ENCODE measurements at places on chromosomes 13 and 19.
A peak's percentile ranks its signal among the peaks of the same experiment; 100 is the strongest.

DNA sequence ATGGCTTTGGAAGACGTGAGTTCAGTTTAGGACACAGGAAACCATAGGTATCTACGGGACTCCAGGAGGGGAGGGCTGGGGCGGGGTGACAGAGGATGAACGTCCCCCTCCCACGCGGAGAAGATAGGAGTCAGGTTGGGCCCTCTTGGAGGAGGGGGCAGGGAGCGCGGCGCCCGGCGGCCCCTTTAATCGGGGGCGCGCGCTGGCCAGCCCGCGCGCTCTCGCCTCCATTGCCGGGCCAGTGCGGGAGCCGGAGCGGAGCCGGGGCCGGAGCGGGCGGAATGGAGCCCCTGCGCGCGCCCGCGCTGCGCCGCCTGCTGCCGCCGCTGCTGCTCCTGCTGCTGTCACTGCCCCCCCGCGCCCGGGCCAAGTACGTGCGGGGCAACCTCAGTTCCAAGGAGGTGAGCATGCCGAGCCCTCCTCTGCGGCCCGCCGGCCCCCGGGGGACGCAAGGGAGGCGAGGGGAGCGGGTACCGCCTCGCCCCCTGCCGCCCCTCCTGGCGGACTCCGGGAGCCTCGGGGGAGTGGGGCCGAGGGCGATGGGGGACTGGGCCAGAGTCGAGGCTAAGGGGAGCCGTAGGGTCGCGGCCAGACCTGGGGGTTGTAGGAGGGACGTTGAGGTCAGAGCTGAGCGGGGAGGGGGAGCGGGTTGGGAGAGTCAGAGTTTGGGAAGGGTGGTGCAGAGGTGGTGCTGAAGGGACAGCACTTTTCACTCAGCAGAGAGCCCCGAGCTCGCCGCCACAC, at the start of gene TMEM145:
Gene TMEM145, plus strand, starts transcription at position 214 of the 744 bp plus-strand sequence. Its CDS starts 68 bp downstream, at position 282.
- peak; percentile 34 for DNase-seq

DNA sequence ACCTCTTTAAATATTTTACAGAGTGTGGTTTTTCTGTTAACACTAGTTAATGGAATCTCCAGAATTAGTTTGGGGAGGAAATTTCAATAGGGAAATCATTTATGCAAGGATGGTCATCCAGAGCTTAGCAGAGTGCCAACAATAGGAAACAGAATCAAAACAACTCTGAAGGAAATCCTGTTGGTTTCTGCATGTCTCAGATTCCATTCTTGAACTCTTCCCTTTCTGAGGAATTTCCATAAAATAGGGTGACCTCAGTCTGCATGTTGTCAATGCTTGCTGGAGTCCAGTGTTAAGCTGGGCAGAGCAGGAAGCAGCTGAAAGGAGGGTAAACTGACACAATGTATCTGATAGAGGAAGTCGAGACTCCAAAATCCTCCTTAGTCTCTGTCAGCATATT, 16.9 kb downstream of the CBY2 start:
- no peak for DNase-seq

GRCh38 chr19:51724543-51724942, 752 bp upstream of the HAS1 start:
- DNase-seq: no peak

GRCh38 chr13:51305271-51305967, 34.1 kb upstream of the SERPINE3 start:
- no peak for DNase-seq

DNA sequence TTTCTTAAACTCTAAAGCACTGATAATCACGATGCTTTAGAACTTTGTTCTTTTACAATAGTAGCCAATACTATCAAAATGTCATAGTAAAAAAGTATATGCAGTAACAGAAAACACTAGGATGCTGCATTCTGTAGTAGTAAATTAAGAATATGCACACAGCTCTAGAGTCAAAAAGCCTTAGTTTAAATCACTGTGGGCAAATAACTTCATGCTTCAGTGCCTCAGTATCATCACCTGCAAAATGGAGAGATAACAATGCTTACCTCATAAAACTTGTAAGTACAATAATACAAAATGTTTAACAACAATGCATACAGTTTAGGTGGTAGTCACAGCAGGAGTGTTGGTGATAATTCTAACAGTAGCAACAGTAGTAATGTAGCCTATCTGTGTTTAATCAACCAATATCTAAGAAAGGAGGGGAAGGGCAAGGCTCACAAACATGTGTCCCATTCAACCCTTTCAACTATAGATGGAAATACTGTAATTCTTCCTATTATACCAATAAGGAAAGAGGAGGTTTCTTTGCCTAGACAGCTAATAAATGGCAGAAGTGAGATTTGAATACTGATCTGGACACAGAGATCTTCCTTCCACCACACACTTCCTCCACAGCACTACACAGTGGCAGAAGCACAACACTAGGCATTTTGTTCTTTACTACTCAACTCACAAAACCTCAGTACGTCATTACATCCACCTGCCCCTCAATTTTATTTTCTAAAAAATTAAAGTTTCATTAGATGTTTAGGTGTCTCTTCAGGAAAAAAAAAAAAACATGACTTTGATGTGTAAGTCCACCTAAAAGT, 4.6 kb downstream of the RBM26 start:
- no peak for DNase-seq

GRCh38 chr19:39251846-39252245, 3.2 kb upstream of the IFNL4 start:
- DNase-seq: no peak

GRCh38 chr13:71524245-71524612, 342.8 kb downstream of the DACH1 start:
- DNase-seq: no peak

DNA sequence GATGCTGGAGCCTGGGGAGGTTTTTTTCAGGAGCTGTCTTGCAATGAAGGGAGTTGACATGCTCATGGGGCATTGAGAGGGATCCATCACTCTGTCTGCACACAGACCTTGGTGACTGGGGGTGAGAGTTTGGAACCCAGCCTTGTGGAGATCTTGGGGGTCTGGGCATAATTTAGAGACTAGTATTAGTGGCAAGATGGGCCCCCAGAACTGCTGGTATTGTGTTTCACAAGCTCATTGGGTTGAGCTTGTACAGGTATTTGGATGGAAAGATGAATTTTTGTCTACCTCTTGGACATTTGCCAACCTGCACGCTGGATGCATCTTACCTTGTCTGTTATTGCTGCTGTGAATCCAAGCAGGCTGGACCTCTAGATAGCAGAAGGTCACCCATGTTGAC, at the start of gene OR2Z1:
Gene OR2Z1, plus strand, starts transcription at position 301 of the 400 bp plus-strand sequence. CDS start 9,395 bp downstream, outside the sequence.
- no peak for DNase-seq

GRCh38 chr19:54183431-54183830, 5.9 kb downstream of the MBOAT7 start:
- no peak for DNase-seq

DNA sequence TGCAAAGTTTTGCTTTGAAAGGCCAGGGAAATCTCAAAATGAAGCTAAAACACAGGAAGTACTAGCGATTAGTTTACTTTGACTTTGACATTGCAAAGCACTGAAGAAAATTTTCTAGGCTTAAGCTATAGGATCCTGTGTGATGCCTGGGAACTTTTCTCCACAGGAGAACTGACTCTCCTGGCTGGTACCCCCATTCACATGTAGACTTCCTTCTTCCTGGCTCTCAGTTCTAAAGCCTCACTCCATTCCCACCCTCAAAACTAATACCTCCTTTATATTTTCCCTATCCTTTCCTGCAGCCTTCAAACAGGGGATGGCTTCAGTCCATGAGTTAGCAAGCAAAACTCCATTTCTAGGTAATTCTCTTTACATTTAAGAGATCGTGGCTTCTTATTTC, 189.5 kb downstream of the SLITRK1 start:
- no peak for DNase-seq

- DNase-seq: no peak
Measured at GRCh38 chr13:41127701-41128100, 4.9 kb downstream of the KBTBD6 start.

DNA sequence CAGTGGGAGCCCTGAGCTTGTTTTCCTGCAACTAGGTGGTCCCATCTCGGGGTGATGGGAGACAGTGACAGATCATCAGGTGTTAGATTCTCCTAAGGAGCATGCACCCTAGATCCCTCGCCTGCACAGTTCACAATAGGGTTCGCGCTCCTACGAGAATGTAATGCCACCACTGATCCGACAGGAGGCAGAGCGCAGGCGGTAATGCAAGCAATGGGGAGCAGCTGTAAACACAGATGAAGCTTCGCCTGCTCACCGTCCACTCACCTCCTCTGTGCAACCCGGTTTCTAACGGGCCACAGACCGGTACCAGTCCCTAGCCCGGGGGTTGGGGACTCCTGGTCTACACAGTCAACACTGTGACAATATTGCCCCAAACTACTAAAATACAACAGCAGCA, 38.8 kb downstream of the CARD8 start:
- no peak for DNase-seq

- no peak for DNase-seq
Measured at GRCh38 chr19:16161840-16162239, 11.5 kb downstream of the CIB3 start.

- DNase-seq: no peak
Measured at GRCh38 chr13:64413529-64413928, 2816.6 kb downstream of the PCDH9 start.

DNA sequence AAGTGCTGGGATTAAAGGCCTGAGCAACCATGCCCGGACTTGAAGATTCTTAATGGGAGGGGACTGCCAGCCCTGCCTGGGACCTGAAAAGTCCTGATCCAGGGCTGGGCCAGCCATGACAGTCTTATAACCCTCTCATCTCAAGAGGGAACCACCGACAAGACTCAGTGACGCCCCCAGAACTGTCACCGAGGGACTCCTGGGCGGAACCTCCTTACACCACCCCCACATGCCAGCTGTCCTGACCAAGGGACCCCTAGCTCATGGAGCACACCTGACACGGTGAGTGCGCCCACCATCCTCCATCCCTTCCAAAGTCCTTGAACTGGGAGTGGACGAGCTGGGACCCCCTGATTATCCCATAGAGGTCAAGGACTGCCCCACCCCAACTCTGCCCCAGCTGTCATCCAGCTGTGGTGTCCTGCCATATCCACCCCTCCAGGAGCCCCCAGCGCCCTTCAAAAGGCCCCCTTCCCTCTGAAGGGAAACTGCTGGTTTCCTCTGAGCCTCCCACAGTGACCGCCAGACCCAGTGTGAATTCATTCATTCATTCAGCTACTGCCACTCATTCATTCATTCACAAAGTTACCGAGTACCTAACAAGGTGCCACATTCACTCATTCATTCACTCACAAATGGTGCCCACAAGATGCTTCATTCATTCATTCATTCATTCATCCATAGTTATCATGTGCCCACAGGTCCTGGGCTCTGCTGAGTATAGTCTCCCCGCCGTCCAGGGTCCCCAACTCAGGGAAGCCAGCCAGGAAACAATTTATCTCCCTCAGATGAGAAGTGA, 3.7 kb downstream of the NDUFA11 start:
- no peak for DNase-seq

- DNase-seq: no peak
Measured at GRCh38 chr19:16098821-16099220, 12.9 kb upstream of the RAB8A start.

- DNase-seq: no peak
Measured at GRCh38 chr19:1556390-1557070, 11.6 kb downstream of the MEX3D start.

DNA sequence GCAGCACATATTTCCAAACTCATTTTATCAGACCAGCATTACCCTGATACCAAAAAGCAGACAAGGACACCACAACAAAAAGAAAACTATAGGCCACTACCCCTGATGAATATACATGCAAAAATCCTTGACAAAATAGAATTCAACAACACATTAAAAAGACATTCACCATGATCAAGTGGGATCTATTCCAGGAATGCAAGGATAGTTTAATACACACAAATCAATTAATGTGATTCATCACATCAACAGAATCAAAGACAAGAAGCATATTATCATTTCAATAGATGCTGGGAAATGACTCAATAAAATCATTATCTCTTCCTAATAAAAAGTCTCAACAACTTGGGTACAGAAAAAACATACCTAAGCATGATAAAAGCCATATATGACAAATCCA, 11.2 kb downstream of the ZNF347 start:
- DNase-seq: no peak

- DNase-seq: no peak
Measured at GRCh38 chr19:4583961-4584669, 24.6 kb upstream of the SEMA6B start.

GRCh38 chr13:28610996-28611395, 47.9 kb upstream of the POMP start:
- DNase-seq: no peak

- no peak for DNase-seq
Measured at GRCh38 chr13:46340011-46340410, 47.0 kb downstream of the RUBCNL start.

- no peak for DNase-seq
Measured at GRCh38 chr19:3137119-3137518, 1.3 kb downstream of the GNA15 start.

DNA sequence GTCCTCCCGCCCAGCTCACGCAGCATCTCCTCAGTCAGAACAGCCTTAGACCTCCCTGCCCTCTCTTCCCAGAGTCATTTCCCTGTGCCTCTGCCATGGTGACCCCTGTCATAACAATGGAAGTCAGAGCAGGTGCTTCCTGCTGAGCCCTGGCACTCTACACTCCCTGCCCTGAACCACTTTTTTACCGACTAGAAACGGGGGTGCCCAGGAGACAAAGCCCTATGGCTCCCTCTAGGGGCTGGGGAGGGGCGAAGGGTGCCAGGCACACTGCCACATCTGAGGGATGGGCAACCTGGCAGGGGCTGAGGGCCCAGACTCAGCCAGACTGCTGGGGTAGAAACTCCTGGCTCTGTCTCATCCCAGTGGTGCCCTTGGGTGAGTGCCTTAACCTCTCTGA, 16.4 kb downstream of the ZNF574 start:
- no peak for DNase-seq

DNA sequence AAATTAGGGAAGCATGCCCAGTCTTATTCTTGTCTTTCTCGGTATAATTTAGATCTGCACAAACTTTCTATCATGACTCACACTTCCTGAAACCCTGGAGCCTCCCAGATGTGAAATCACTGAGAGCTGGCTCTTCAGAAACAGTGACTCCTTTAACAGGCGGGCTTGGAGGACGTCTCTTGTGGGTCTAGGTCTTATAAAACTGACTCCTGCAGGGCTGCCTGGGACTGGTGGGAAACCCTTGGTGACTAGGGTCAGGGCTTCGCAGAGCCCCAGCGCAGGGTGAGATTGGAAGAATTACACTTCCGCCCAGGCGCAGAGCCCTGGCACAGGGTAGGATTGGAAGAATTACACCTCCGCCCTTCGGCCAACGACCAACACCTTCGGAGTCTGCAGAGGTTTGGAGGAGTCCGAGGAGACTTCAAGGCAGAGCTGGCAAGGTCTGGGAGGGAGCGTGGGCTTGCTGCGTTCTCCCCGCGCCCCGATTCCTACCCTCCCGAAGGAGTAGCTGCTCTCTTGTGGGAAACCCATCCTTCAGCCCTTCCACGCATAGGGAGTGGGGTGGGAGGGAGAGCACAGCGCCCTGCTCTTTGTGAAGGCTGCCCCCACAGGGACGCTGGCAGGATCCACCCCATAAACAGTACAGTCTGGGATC, 43.4 kb upstream of the MAP3K10 start:
- DNase-seq: no peak

- DNase-seq: no peak
Measured at GRCh38 chr19:13207846-13208671, 57.8 kb downstream of the IER2 start.

DNA sequence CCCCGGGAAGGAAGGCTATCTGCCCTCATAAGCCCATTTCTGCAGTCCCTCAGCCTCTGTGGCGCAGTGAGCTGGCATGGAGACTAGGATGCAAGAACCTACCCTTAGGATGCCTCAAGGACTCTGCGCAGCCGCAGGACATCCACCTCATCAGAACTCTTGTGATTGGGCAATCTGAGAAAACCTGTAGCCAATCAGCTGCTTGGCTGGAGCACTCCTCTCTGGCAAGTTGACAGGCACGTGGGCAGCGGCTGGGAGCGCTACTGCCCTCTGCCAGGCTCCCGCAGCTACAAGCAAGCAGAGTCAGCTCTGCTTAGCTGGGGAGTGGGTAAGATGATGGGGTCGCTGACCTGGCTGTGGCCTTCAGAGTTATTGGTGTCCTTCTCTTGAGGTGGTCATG, 1.5 kb upstream of the ECSIT start:
- peak; percentile 20 for DNase-seq

Measured in NCI-H748 treated with DMSO at 0.1 percent for 48 hours (cell line).